AG10803 (cell line): ENCODE measurements at places on chromosomes 11 and 22.

- peak; percentile 54 for DNase-seq
Observed at GRCh38 chr11:66268952-66269905, 790 bp downstream of the RAB1B start.

GRCh38 chr11:102734650-102735049 lies 9.9 kb upstream of the MMP8 start:
- peak; percentile 9 for DNase-seq

DNA sequence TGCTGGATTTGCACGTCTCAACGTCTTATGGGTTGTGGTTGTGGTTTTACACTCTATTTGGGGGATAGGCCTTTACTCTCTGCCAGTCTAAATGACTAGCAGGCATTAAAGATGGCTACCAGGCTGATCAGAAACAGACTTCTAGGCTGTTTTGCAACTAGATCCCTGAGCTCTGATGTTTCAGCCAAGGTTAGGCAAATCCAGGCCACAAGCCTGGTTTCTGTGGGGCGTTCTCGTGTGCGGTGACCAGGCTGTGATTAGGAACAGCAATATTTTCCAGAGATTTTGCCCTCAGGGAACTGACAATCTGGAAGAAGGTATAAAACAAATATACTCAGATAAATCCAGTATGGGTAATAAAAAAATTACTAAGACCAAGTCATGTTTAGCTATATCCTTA lies 502.4 kb downstream of the INSC start:
- DNase-seq: no peak

DNA sequence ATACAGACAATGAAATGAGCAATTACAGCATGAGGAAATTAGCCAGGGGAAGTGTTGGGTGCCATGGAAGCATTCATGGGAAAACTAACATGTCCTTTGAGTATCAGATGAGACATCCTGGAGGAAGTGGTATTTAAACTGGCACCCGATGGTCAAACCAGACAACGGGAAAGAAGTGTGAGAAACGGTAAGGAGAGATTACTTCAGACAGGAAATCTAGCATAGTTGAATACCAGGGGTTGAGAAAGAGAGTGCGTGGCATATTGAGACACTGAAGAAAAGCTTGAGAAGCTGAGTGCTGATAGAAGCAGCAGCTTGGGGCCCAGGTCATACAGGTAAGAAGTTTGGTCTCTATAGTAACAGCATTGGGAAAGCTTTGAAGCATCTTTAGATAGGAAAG lies 175.3 kb downstream of the C11orf87 start:
- DNase-seq: no peak

- no peak for DNase-seq
Observed at GRCh38 chr22:34588871-34589545, 476.9 kb upstream of the ISX start.

DNA sequence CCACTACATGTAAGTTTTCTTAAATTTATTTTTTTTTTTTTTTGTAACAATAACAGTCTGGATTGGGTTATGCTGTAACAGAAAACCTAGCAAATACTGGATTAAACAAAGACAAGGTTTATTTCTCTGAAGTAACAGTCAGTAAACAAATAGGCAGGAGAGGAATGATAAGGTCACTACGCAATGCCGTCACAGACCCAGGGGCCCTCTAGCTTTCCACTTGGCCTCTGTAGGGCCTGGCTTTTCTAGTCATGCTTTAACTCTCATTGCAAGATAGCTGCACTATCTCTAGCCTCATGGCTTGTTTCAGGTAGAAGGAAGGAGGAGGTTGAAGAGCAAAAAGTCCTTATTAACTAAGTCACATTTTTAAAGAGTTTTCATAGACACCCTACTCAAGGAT lies 6.5 kb downstream of the OR10A6 start:
- no peak for DNase-seq

GRCh38 chr22:32444068-32444467 lies 20.2 kb downstream of the BPIFC start:
- DNase-seq: no peak

- DNase-seq: peak; percentile 11
Observed at GRCh38 chr11:78722786-78723185, 148.1 kb upstream of the NARS2 start.
